ENCODE measurements at places on chromosomes 1 and 21. TPM values are rescaled to one million over a fixed set of nuclear protein-coding genes. Genes with fewer than 3 reads are reported as not detected.

The NUDT17 gene
- 1.3 TPM for total RNA-seq

DNA sequence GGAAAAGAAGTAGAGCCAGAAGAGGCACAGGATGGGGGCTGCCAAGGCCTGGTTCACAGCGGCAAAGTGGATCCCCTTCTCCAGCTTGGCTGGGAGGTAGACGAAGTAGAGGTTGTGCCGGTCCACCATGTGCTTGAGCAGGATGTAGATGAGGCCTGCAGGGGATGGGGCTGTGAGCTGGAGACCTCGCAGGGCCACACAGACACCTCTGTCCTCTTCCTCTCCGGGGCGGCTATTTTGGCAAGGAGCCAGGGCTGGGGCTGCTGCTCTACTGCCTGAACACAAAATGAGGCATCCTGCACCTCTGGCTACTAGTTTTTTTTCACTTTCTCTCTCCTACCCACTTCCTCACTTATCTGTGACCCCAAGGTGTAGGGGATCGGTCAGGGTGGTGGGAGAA is 32.3 kb downstream of the TMEM63A start:
- peak; percentile 57 for DNase-seq

GRCh38 chr21:19340303-19340702 is 936.7 kb upstream of the TMPRSS15 start:
- DNase-seq: no peak

DNA sequence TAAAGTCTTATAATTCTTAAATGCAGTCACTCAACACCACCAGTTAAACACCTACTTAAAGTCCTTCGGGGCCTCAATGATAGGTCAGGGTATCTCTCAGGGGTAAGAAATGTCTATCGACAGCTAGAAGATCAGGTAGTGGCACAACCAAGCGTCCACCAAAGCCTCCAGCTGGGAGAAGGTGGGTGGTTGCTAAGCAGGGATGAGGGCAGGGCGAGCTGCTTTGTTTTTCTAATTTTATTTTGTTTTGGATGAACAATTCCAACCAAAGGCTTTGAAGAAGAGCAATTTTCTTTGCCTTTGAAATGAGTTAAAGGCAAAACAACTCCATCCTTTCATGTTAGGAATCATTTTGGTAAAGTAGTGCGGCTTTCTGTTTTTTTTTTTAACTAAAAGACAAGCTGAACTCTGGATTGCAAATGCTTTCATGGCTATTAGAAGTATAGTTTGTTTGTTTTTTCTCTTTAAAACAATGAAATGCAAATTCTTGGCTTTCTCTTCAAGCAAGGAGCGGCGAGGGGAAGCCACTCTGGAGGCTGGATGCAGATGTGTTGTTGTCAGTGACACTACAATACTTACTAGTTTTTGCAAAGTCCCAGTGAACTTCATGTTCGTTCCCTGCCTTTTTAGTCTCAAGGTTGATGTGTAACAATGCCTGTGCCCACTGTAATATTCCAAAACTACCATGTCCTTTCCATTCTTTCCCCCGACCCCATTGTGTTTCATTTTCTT is 106.0 kb downstream of the MRPS6 start:
- no peak for DNase-seq

The TACSTD2 gene
- 0.42 TPM for total RNA-seq

DNA sequence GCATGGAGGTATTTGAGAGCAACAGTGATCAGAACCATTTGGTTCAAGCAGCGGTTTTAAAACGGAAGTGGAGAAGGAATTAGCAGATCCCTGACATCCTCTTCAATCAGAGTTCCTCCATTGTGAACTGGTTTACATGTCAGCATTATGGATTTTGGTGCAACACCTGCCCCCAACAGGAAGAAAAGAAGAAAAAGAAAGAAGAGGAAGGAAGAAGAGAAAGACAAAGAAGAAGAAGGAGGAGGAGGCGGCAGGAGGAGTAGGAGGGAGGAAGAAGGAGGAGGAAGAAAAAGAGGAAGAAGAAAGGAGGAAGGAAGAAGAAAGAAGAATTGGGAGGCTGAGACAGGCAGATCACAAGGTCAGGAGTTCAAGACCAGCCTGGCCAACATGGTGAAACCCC is 17.4 kb downstream of the NDUFS5 start:
- no peak for DNase-seq

Data from left colon (tissue), 2 donors.